ENCODE measurements at places on chromosomes 5 and 9.

DNA sequence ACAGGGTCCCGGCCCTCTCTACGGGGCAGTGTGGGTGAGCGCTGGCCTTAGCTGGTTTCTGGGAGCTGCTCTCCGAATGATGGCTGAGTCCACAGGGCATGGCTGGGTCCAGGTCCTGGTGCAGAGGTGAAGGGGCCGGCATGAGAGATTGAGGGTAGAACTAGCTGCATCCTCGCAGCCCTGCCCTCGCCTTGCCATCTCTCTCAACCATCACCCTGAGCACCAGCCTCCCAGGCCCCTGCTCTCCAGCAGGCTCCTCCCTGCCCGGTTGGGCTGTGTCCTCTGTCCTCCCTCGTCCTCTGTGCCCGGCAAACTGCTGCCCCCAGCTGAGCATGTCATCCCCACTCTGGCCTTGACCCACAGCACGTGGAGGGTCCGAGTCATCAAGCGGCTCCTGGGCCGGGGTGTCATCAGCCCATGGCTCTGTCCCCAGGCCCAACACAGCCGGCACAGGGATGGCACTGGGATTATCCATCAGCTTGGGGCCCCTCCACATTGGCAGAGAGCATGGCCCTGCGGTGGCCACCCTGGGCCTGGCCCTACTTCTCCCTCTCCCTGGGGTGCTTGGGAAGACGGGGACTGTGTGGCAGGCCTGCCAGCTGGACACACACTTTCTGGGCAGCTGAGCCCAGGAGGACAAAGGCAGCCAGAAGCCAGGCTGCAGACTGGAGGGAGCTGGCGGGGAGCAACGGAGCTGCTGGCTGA lies 8.4 kb downstream of the FLT4 start:
- DNase-seq = no peak

- DNase-seq = peak; percentile 53
Observed at GRCh38 chr5:7391814-7392692, 3.9 kb upstream of the ADCY2 start.

- no peak for DNase-seq
Observed at GRCh38 chr9:107557236-107557990, 67.8 kb upstream of the KLF4 start.

DNA sequence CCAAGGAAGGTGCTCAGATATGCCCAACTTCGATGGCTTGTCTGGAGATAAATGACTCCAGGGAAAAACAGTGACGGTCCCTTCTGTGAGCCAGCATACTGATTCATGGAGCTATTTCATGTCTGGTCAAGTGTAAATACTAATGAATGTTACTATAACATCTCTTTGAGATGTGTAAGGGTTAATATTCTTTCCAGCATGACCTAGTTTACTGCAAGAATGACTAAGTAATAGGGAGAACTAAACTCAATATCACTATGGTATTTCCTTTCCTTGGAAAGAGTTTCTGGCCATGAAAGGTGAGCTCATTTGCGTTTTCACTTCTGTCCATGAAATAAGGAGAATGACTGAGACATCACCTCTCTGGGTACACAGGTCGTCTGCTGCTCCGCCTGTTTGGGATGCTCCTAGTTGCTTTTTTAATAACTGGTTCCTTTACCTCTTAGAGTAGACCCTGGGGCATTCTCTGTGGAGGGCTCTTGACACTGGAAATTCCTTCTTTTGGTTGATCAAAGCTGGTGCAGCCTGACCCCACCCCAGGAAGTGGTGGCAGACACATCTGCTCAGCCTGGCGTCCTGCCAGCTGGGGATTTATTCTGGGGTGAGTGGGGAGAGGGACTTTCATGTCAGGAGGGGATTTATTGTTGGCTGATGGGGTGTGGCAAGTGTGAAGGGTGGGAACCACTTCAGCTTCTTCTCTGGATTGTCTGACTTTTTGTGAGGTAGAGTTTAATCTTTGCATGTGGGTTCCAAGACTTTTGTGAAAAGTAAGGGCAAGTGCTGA lies 250.0 kb upstream of the MPDZ start:
- no peak for DNase-seq

DNA sequence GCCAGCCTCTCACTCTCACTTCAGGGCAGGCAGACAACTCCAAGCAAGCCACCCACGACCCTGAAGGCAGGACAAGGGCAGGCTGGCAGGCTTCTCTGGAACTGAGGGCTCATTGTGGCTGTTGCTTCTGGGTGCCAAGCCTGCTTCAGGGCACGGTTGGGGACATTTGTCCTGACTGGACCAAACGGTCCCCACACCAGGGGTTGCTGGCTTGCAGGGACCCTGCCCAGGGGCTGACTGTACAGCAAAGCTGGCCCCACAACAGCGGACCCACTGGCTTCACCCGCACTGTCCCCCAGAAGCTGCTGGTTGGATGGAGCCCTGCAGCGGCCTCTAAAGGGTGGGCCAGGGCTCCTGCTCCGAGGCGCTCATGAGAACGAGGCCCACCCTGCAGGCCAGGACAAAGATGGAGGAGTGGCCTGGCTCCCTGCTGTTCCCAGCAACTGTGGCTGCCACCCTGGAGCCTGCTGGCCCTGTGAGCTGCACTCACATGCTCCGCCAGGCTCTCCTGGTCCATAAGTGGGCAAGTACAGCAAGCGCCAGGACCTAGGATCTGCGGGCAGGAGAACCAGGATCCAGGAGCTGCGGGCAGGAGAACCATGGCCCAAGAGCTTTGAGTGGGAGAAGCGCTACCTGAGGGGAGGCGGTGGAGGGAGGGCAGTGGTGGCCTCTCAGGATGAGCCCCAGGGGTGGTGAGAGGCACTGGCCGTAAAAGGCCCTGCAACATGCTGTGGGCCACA lies 34.4 kb upstream of the NSMF start:
- no peak for DNase-seq

GRCh38 chr5:29263915-29264351 lies 1929.6 kb upstream of the CDH6 start:
- no peak for DNase-seq

DNA sequence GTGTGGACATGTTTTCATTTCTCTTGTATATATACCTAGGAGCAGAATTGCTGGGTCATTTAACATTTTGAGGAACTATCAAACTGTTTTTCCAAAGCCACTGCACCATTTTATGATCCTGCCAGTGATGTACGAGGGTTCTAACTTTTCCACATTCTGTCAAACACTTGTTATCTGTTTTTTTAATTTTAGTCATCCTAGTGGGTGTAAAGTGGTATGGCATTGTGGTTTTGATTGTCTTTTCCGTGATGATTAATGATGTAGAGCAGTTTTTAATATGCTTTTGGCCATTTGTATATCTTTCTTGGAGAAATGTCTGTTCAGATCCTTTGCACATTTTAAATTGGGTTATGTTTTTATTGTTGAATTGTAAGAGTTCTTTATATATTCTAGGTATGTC lies 107.0 kb downstream of the MELK start:
- no peak for DNase-seq

DNA sequence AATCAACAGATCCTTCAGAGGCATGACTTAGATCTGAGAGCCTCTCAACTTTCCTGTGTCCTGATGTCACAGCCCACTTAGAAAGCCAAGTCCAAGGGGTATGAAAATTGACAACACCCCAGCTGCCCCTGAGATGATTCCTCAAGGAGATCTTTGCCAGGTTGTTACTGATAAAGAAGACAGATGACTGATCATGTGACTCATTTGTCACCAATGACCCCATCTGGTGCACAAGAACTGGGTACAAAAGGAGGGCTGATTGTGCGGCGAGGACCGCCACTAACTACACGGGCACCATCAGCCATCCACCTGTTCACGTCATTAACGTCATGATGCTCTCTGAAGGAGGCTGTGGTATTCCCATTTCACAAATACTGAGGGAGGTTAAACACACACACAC lies 583.2 kb upstream of the KLF4 start:
- DNase-seq = no peak

- no peak for DNase-seq
Observed at GRCh38 chr5:135207866-135208265, 173.8 kb upstream of the PITX1 start.

- DNase-seq = no peak
Observed at GRCh38 chr9:122816163-122816867, 12.1 kb downstream of the PDCL start.

- DNase-seq = no peak
Observed at GRCh38 chr5:89106480-89106879, 223.5 kb upstream of the MEF2C start.

GRCh38 chr9:129109952-129110739 lies 447 bp downstream of the CRAT start:
- no peak for DNase-seq

- DNase-seq = no peak
Observed at GRCh38 chr9:137075275-137075775, 2.0 kb upstream of the UAP1L1 start.

GRCh38 chr9:6054280-6055099 lies 39.1 kb upstream of the RANBP6 start:
- peak; percentile 72 for DNase-seq

- no peak for DNase-seq
Observed at GRCh38 chr5:123835421-123835820, 323.4 kb downstream of the CSNK1G3 start.

All from NCI-H2081 treated with DMSO at 0.1 percent for 48 hours (cell line).